ENCODE measurements at places on chromosomes 11 and 22.

DNA sequence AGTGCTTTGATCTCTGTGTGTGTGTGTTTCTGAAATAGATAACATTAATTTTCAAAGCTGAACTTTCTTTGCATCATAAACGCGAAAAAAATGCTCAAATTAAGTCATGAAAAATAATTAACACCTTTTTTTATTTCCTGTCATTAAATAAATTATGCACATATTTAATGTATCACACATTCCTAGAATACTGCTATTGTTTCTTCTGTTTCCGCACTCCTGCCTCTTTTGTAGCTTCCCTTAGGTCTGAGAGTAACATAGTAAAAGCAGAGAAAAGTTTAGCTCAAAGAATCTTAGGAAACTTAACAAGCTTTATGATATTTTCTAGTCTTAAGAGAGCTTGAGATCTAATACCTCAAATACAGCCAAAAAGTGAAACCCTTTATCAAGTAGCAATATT is 504.2 kb downstream of the JRKL start:
- DNase-seq = no peak

DNA sequence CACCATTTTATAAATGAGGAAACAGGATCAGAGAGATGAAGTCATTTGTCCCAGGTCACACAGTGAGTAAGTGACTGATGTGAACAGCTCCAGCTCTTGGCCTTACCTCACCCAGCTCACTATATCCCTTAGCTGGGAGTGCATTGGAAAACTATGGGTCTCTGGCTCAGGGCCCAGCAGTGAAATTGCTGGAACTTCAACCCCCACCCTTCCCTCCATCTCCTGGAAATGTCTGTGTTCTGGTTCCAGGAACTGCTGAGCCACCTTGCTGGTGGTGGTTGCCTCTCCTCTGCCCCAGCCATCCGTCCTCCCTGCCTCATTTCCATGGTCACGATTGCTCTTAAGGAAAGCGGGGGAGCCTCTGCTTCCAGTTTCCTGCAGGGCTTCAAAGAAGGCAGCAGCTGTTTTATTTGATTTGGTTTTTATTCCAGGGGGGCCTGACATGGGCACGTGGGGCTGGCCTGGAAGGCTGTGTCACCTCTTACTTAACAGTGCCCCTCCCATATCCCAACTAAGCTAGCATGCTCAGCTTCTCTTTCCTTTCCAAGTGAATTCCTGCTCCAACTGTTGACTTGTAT is 46.2 kb upstream of the CSTF3 start:
- no peak for DNase-seq

- peak; percentile 45 for DNase-seq
Observed at GRCh38 chr22:49305214-49305965, 522.3 kb downstream of the BRD1 start.

DNA sequence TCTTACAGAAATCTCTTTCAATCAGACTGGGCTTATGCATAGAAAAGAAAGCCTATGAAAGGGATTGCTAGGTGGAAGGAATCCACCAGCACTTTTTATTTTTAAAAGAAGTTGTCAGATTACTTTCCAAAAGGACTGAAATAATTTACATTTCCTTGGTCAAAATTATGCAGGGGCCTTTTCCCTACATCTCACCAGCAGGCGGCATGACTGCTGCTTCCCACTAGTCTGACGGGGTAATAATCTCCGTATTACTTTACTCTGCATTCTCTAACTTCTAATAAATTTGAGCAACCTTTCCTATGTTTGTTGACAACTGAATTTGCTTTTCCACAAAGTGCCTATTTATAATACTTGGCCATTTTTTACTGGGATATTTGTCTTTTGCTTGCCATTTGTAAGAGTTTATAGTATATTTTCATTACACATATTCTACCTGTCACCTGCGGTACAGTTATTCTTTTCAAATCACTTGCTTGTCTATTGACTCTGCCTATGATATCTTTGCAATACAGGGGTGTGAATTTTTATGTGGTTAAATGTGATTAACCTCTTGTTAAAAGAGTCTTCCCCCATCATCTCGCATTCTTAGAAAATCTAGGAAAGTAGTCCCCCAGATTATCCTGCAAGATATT is 51.9 kb upstream of the USP47 start:
- DNase-seq = peak; percentile 8

GRCh38 chr11:77042111-77042726 is 8.0 kb downstream of the B3GNT6 start:
- DNase-seq = no peak

DNA sequence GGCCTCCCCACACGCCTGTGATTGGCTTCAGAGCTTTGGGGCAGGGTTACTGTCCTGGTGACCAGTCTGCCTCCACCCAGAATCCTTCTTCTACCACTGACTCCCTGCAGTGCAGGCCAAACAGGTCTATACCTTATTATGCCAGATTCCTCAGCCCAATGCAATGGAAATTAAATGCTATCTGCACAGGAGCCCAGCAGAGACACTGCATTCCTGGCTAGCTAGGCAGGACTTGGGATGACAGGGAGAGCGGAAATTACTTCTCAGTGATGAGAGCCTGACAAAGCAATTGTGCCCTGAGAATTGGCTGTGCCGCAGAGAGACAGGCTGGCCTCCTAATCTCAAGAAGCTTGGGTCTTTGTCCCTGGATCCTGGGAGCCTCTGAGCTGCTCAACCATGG is 143.8 kb upstream of the NCAM1 start:
- no peak for DNase-seq

DNA sequence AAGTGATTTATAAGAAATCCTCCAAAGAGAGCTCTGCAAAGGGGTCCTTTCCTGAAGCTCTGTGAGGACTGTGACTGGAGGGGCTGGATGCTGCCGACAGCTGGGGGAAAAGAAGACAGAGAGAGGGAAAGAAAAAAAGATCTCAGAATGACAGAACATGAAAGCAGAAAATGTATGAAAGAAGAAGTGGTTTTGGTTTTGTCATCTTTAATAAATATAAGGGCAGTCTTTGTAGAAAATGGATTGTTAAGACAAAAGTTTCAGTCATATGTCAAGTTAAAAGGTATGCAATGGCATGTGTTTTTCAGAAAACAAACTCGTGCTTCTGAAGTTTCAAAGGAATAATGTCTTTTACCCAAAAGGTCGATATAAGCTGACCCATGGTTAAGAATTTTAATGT is 105.5 kb downstream of the CCDC83 start:
- no peak for DNase-seq

DNA sequence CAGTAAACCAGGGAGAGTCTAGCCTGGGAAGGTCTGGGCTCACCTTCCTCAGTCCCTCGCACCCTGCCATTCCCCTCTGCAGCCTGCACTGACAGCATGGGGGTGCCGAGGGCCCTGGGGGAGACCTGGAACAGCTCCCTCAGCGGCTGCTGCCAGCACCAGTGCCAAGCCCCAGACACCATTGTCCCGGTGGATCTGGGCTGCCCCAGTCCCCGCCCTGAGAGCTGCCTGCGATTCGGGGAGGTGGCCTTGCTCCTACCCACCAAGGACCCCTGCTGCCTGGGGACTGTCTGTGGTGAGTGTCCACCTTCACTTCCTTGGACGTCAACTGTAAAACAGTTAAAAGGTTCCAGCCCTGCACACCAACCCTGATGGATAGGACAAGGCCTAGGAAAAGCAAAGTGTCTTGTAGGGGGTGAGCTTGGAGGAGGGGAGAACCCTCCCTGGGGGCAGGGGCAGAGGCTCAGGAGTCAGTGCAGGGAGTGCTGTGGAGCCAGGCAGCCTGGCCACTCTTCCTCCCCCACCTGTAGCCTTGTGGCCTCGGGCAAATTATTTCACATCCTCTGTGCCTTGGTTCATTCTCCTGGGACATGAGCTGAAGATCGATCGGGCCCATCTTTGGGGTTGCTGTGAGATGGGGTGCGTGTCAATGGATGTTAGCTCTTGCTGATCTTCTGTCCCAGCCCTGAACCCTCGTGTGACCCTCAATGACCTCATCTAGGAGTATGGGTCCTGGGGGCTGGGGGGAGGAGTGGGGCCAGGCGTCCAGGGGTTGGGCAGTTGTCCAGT is 85.2 kb upstream of the MYOD1 start:
- no peak for DNase-seq

DNA sequence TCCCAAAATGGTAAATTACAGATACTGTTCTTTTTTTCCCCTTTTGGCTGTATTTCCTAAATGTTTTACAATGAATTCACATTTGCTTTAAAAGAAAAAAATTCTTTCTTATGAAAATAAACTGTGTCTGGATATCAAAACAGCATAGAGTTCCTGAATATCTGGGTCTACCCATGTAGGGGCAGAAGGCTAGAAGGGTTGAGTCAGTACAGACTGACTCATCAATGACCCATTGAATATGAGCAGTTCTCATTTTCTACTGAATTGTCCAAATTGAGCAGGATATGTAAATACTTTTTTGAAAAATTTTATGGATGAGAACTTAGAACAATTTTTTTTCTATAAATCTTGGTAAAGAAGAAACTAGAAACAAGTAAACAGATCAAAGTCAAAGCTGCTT is 16.3 kb upstream of the C11orf87 start:
- DNase-seq = no peak

DNA sequence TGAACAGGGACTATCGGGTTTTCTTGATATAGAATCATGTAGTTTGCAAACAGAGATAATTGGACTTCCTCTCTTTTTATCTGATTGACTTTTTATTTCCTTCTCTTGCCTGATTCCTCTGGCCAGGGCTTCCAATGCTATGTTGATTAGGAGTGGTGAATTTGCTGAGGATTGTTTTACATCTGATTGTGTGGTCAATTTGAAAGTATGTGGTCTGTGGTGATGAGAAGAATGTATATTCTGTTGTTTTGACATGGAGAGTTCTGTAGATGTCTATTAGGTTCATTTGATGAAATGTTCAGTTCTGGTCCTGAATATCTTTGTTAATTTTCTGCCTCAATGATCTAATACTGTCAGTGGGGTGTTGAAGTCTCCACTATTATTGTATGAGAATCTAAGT is 713.2 kb upstream of the CCDC179 start:
- no peak for DNase-seq

- DNase-seq = no peak
Observed at GRCh38 chr11:28596816-28597215, 488.6 kb downstream of the METTL15 start.

Measured in hematopoietic multipotent progenitor cell treated with erythropoietin and hydrocortisone succinate and interleukin-3 and kit ligand, for 15 days (in vitro differentiated cells).